ENCODE measurements at places on chromosomes 12 and 14.

- DNase-seq: no peak
Observed at GRCh38 chr12:32158525-32158924, 51.9 kb downstream of the BICD1 start.

GRCh38 chr14:104436047-104436591, 143.4 kb upstream of the C14orf180 start:
- DNase-seq: no peak

DNA sequence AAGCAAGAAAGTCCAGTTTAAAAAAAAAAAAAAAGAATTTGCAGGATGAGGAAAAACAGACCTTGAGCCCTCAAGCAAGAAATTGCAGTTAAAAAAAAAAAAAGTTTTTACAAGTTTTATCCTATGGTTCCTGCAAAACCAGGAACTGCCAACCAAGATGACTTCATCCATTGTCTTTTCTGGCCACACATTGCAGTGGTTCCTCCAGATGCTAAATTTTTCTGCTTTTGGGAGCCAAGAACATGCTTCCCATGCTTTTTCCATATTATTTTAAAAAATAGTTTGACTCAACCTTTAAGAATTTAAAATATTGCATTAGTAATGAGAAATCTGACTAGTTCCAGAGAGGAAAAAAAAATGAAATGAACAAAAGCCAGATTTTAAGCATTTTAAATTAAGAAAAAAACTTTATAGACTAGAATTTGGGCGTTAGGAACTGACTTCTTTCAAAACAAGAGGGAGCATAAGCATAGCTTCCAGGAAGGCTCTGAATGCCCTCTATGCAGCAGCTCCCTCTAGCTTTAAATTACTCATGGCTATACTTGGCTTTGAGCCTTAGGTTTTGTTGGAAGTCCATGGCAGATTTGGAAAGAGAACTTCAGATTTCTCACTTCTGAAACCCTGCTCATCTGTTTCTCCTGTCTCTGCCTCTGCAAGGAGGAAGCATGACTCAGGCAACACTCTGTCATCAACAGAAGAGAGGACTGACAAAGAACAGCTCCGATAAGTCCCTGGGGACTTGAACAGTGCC, 124.5 kb downstream of the GPR65 start:
- peak; percentile 1 for DNase-seq

DNA sequence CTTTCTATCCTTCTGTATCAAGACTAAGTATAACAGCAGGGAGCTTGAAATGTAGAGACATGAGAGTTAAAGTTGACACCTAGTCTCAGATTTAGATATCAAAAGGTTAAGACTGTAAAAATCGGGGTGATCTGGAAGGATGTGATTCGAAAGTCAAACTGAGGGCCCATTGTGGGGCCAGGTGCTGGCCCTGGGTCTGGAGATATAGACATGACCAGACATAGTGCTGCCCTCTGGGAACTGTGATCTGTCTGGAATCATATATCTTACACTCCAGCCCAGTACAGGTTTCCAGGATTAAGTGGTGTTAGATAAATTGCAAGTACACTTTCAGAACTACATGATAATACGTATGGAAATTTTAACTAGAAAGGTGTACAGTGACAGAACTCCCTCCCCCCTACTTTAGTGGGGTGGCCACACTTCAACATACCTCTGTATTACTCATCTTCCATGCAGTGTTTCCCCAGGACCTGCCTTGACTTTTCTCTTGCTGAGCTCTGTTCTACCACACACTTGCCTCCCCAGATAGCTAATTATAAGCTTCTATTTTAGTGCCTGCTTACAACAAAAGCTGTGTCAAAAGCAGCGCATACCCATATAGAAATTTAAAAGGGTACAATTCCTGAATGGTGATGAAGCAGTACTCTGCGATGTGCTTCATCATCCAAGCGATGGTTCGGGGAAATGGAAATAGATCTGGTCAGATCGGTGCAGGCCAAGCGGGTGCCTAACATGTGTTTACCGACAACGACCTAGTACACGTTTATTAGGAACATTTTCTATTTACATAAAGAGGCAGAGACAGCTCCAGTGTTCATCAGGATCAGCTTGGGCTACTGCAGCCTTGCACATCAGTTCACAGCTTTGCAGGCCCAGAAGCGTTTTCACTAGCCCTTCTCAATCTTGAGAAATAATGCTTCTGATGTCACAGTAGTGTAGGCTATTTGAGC, 68.7 kb downstream of the ARF6 start:
- no peak for DNase-seq

GRCh38 chr12:115648463-115648862, 629.0 kb downstream of the MED13L start:
- no peak for DNase-seq

GRCh38 chr12:5589054-5589453, 157.1 kb downstream of the NTF3 start:
- DNase-seq: no peak

DNA sequence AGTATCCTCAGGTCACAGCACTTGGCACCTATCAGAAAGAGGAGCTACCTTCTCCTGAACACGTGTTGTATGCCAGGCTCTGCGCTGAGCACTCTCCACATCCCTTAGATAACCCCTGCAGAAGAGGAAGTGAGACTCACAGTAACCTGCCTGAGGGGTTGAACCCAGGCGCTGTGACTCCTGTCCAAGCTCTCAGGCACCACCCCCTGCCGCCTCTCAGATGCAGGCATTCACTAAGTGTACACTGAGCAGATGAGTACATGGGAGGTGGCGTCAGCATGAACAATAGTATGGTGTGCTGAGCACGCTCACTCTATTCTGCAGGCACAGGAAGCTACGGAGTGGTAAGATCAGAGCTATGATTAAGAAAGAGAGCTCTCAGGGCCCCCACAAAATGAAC, 21.0 kb upstream of the RIC8B start:
- DNase-seq: peak; percentile 43

DNA sequence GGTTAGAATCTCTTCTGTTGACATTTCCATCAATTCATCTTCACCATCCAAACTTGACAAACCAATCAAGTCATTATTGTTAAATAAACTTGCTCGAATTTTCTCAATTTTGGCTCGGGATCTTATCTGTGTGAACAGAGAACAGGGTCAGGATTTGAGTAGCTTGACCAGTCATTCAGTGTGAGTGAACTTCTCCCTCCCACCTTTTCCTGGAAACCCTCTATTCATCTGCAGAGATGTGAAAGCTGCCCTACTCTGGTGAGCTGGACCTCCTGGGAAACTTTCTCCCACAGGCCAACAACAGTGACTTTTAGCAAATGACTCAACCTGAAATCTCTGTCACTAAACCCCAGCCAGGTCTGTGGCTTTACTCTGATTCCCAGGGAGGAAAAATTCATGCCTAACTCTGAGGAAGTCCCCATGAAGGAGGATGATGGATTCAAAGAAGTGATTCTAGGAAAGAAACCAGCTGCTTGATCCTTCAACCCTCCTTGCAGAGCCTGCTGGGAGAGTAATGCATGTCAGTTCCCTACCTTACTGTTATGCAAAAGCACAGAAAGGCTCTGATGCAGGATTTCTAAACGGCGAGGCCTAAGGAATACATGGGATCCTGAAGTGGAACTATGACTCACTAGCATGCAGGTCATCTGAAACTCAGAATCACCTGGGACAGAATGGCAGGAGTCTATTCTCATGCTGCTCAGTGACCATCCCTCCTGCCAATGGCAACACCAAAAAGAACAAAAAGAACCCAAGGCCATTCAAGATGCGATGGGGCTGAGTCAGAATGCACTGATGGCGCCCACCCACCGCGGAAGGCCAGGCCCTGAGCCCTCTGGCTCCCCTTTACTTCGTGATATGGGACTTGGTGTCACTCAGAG, 58.0 kb downstream of the TRAFD1 start:
- DNase-seq: no peak
